ENCODE measurements at places on chromosomes 2 and 18.

- DNase-seq: peak; percentile 55
These were observed 44.1 kb downstream of the TRAPPC12 start for GRCh38 chr2:3423492-3424170.

DNA sequence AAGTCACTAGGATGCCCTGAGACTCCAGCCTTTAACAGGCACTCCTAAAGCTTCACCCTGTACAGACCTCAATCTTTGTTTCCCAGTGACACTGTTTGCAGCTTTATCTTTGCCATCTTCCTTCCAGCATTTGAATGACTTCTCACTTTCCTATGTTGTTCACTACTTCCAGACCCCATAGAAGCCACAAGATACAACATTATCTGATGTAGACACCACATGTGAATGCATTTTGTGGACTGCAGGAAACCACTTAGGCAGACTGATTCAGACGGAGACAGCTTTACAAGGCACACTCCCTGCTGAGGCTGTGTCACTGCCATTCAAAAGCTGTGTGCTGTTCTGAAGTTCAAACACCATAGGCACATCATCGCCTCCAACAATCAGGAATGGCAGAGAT, 67.3 kb upstream of the SPATS2L start:
- DNase-seq: no peak

GRCh38 chr2:164046040-164046439, 310.2 kb upstream of the FIGN start:
- no peak for DNase-seq

- no peak for DNase-seq
These were observed 103.6 kb downstream of the LYPD1 start for GRCh38 chr2:132566379-132566778.

DNA sequence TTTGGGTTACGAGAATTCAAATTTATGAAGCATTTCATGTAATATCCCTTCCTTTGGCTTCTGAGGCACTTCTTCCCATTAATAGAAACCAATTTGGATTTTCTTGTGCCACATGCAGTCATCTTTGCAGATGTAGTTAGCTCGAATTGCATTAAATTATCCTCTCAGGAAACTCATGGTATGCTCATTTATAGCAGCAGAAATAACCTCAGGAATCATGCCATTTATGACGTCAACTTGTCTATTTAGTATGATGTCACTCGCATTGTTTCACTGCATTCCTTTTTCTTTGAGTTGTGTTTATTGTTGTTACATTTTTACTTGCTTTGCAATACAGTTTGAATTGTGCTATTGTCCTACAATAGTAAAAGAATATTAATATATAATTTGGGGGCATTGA, 163.8 kb downstream of the RBM43 start:
- DNase-seq: no peak

DNA sequence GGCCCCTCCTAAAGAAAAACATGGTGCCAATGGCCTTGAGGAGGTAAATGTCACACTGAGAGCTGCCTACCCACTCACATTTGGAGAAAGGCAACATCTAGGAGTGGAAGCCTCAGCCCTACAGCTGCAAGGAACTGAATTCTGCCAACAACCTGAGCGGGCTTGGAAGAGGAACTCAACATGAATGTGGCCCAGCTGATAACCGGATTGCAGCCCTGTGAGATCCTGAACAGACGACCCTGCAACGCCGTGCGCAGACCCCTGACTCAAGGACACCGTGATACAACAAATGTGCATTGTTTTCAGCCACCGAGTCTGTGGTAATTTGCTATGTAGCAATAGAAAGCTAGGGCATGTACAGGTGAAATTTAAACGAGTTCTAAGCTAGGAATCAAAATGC, 99.4 kb downstream of the MYOM1 start:
- no peak for DNase-seq

DNA sequence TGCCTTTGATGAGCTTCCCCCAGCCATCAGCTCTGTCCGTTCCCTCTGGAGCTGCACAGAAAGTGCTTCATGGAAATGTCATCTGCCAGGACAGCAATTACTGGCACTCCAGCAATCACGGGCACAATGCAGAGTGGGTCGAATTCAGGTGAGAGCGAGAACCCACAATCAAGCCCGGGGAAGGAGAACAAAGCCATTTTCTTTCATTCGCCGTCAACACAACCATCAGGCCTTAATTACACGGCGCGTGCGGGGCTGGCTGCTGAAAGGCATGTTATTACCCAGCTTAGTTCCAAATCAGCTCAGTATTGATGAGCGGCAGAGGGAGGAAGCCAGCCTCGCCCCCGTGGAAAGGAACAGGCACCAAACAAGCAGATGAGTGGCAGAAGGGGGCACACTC, 143.9 kb downstream of the MYT1L start:
- DNase-seq: no peak

Measured in activated T-helper 1 cell treated with Interleukin-2 at 50 U/mL for 16 hours (primary cell).